Fibroblast of pulmonary artery (primary cell): ENCODE measurements at places on chromosomes 6 and 20.

- no peak for DNase-seq
Measured at GRCh38 chr20:38143238-38143645, 21.8 kb downstream of the TGM2 start.

GRCh38 chr6:80480421-80481157 is 374.1 kb downstream of the BCKDHB start:
- DNase-seq: no peak

GRCh38 chr6:113011389-113011788 is 664.3 kb downstream of the RFPL4B start:
- DNase-seq: peak; percentile 50

- DNase-seq: no peak
Measured at GRCh38 chr6:21519642-21520041, 73.9 kb upstream of the SOX4 start.

- DNase-seq: no peak
Measured at GRCh38 chr6:124234801-124235200, 431.1 kb downstream of the NKAIN2 start.

DNA sequence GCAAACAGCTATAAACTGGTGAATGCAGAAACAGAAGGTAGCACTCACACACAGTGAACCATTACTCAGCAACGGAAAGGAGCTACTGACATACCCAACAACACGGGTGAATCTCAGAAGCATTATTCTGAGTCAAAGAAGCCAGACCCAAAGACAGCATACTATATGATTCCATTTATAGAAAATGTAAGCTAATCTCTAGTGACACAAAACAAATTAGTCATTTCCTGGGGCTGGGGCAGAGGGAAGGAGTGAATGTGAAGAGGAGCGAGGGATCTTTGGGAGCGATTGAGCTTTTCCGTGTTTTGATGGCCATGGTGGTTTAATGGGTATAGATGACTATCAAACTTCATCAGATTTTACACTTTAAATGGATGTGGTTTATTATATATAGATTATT is 614.6 kb downstream of the DHX35 start:
- DNase-seq: no peak

DNA sequence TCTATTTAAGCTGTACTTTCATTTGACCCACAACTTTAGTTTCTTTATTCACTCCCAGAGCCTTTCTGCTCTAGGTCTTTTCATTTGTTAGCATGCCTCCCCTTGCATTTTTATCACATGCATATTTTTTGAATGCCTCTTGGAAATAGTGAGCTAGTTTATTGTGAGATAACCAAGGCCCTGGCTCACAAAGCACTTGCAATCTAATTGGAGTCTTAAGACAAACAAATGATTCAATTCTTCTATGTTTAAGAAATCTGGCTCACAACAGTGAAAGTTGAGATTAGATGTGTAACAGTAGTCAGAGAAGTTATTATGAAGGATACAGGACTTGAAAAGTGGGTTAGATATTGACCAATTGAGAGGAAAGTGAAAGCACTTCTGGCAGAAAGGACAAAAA is 173.4 kb downstream of the MOXD1 start:
- peak; percentile 80 for DNase-seq

DNA sequence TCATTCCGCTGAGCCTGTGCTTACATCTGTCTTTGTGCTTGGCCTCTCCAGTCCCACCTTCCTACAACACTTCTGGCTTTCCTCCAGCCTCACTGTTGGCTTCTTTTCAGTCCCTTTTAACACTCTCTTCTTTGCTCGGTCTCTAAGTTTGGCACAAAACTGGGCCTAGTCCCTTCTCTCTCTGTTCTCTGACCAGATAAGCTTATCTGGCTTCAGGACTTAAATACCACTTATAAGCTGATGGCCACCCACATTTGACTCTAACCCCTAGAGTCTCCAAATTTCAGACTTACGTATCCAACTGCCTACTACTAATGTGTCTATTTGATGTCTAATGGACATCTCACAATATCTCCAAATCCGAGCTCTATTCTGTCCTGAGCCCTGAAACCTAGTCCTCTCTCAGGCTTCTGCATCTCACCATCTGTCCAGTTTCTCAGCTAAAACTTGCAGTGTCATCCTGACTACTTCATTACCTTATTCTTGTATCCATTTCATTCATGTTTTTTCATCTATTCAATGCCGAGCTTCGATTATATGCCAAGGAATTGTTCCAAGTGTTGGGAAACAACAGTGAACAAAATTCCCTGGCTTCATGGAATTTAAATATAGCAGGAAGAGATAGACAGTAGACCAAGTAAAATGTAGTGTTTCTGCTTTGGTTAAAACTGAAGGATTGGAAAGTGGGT is 40.1 kb downstream of the TBPL1 start:
- DNase-seq: peak; percentile 65

- no peak for DNase-seq
Measured at GRCh38 chr6:169789146-169789943, 37.9 kb downstream of the ERMARD start.
